ENCODE measurements at places on chromosomes 16 and 17.

- DNase-seq: peak; percentile 49
Observed at GRCh38 chr16:29804455-29805231, 1.7 kb upstream of the MAZ start.

DNA sequence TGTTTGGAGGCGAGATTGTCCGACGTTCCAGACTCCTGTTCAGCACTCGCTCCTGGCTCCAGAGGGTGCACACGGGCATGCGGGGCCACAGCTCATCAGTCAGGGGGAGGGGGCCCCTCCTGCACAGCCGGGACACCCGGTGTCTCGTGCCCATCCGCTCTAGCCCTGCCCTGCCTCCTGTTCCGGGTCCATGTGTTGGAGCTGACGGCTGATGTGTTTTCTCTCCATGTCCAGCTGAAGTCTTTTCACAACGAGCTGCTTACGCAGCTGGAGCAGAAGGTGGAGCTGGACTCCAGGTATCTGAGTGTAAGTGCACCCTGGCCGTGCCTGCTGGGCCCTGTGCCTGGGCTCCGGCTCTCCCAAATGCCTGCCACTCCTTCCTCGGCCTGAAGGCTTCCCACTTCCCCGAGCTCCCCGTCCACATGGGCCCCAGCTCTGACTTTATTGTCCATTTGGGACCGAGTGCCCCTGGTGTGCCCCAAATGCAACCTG, 50.5 kb downstream of the BAIAP2 start:
- no peak for DNase-seq

DNA sequence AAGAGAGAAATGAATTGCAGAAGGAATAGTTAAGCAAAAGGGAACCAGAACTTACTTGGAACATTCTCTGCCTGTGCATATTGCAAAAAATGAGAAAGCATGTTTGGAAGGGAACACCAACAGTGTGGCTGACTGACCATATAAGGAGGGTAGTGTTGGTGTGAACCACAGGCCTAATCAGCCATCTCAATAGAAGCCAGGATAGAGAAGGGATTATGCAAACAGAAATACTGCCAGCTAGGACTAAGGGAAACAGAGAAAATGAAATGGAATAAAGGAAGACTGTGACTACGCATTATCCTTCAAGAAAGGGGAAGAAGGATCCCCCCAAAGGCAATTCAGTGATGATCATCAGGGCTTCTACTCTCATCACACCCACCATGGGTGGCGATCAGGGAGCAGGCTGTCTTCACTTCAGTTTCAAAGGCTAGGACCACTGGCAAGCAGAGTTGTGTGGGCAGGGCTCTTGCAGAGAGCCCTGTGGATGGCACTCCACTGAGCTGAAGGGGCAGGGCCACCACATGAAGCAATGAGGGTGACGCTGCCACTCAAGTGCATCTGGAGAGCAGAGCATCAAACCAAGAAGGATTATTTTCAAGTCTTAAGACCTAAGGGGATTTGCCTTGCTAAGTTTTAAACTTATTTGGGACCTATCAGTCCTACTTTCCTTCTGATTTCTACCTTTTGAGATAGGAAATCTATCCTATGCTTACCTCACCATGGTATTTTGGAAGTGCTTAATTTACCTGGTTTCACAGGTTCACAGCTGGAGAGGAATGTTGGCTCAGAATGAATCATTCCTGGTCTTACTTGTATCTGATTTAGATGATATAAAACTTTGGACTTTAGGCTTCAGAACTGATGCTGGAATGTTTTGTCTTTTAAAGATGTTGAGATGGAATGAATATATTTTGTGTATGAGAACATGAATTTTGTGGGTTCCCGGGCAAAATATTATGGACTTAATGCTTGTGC, 140.5 kb downstream of the SSH2 start:
- DNase-seq: no peak

DNA sequence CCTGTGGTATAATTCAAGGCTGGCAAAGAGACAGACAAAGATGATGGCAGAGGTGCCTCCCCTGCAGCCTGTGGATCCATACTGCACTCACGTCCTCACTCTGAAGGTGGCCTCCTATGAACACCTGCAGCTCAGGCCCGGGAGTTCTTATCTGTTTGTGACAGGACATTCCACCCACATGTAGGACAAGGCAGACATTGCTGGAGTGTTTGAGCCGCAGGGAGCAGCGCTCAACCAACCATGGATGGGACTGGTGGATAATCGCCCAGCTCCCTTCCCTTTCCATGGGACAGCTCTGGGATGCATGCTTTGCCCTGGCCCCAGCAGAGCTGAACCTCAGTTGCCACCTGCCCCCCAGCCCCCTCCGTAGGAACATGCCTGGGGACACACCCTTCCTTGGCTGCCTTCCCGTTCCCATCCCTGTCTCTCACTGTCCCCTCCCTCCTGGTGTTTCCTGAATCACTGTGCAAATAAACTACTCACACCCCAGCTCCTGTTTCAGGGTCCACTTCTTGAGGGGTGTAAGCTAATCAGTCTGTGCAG, 22.2 kb downstream of the ITPRIPL2 start:
- DNase-seq: no peak

DNA sequence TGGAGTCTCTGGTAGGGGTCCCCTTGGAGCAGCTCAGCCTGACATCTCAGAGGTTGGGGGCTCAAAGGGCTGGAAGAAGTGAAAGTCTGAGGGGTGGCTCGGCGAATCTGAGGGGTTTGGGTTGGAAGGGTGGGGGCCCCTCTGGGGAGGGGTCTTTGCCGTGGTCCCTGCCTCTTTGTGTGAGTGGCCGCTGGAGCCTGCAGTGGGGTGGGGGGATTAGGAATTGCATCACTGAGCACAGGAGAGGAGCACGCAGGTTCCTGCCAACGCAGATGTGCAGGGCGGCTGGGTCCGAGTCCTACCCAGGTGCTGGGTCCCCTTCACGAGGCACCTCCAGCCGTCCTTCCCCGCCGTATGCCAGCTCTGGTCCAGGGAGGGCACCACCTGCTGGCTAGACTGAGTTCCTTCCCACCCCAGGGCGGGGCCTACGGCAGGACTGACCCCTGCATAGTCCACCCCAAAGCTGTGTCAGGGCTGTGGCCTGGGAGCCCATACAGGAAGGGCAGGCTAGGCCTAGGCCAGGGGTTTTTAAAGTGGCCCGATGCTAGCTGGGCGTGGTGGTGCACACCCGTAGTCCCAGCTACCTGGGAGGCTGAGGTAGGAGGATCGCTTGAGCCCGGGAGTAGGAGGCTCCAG, 9.9 kb downstream of the FMNL1 start:
- peak; percentile 60 for DNase-seq

DNA sequence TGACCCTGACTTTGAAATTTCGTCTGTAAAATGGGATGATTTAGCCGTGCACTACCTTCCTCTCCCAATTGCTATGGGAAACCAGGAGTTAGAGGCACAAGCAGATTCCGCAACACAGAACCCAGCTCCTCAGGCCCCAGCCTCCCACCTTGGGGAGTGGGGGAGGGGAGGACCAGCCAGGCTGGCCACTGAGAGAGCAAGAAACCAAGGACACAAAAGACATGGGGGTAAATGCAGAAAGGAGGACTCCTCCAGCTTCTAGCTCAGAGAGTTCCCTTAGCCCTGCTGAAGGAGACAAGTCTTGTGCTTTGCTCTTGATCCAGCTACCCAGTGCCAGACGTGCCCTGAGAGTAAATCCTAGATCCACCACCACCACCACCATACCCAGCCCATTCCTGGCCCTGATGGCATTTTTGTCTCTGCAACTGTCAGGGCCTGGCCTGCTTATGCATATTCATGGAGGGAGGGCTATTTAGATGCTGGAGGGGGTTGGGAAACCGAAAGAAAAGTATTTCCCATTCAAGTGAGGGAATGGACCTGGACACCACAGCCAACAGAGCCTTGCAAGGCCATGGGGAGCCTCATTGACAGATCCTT, 25.9 kb downstream of the PITPNM3 start:
- DNase-seq: no peak

DNA sequence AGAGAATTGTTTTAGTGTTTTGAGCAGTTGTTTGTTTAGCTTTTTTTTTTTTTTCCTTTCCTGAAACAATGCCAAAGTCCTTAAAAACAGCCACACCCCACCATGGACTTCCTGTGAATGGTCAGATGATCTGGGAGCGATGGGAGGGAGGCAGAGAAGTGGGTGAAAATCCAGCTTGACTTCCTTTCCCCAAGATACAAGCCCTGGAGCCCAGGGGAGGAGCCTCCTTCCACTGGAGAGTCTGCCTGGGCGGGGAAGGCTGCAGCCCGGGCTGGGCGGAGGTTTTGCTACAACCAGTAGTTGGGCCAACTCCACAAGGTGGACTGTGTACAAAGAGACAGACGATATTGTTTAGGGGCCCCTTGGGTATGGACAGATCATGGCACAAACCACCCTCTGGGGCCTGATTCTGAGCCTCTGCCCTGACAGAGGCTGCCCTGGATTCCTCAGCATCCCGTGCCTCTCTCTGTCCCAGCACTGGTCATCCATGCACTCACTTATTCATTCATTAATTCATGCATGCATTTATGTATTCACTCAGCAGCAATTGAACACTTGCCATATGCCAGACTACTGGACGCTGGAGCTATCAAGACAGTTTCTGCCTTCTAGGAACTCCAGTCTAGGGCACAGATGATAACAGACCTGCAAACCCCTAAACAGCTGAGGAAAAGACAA, 29.8 kb downstream of the WSB1 start:
- DNase-seq: no peak

- DNase-seq: peak; percentile 26
Observed at GRCh38 chr17:81517339-81518112, 4.9 kb upstream of the ACTG1 start.
